Right lung (tissue), 10 donors: ENCODE measurements at places on chromosomes 7 and 10.

GRCh38 chr10:106392778-106393177 lies 771.7 kb downstream of the SORCS1 start:
- no peak for DNase-seq

- no peak for DNase-seq
These were observed 509.5 kb upstream of the CELF2 start for GRCh38 chr10:10508211-10508610.

DNA sequence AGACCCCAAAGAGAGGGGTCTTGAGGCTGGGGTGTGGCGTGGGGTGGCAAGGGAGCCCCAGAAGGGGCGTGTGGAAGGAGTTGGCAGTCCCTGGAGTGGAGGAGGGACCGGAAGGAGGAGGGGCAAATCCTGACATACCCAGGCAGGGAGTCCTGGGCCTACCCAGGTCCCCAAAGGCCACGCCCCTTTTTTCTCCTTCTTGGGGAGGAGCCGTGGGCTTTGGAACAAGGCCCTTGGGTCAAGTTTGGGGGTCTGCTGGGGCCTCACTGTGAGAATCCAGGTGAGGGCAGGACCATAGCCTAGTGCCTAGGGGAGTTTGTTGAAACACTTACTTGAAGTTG lies 1.2 kb upstream of the SMARCD3 start:
- DNase-seq, result peak; percentile 76

DNA sequence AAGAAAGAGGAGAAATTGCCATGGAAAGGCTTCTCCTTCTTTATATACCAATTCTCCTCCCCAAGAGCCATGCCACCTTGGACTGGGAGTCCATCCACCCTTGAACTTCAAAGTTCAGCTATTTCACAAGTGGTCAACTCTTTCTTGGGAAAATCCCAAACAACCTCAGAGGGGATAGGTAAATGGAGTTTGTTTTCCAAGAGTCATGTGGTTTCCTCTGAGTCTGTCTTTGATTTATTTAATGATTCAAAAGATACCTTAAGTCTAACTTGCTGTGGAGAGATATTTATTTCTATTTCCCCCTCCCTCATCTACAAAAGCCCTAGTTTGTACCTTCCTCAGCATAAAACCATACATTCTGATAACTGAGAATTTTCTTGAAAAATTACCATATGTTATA lies 758.6 kb upstream of the IGFBP3 start:
- no peak for DNase-seq

GRCh38 chr7:131945313-131945911 lies 389.0 kb upstream of the PODXL start:
- DNase-seq, result peak; percentile 40

DNA sequence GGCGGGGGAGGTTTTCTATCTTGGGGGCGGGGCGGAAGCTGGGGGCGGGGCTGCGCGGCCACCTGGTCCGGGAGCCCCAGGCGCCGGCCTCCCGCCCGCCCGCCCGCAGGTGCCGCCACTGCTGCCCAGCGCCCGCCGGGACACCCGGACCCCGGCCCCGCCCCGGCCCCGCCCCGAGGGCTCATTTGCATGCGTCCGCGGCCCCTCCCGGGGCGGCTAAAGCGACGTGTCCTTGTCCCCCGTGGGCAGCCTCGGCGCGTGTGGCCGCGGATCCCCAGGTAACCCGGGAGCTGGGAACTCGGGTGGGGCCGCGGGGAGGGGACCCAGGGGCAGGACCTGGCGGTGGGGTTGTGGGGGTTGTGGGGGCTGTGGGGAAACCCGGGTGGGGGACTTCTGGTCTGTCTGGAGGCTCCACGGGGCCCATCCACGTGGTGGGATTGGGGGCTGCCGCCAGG lies at the start of gene BHLHA15:
Gene BHLHA15, plus strand, starts transcription at position 219 of the 455 bp plus-strand sequence. CDS start 871 bp downstream, outside the sequence.
- DNase-seq, result no peak

GRCh38 chr10:46226900-46227558 lies 59.8 kb upstream of the ANTXRL start:
- DNase-seq, result no peak

GRCh38 chr7:74489997-74490945 lies 36.6 kb downstream of the GTF2IRD1 start:
- no peak for DNase-seq

DNA sequence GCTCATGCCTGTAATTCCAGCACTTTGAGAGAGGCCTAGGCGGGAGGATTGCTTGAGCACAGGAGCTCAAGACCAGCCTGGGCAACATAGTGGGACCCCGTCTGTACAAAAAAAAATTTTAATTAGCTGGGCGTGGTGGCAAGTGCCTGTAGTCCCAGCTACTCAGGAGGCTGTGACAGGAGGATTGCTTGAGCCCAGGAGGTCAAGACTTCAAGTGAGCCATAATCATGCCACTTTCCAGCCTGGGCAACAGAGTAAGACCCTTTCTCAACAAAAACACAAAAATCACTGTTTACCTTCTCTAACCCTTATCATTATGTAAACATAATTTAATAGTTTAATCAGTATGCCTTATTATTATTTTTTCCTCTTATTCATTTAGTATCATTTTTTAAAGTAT lies 44.5 kb downstream of the GBF1 start:
- DNase-seq, result no peak

DNA sequence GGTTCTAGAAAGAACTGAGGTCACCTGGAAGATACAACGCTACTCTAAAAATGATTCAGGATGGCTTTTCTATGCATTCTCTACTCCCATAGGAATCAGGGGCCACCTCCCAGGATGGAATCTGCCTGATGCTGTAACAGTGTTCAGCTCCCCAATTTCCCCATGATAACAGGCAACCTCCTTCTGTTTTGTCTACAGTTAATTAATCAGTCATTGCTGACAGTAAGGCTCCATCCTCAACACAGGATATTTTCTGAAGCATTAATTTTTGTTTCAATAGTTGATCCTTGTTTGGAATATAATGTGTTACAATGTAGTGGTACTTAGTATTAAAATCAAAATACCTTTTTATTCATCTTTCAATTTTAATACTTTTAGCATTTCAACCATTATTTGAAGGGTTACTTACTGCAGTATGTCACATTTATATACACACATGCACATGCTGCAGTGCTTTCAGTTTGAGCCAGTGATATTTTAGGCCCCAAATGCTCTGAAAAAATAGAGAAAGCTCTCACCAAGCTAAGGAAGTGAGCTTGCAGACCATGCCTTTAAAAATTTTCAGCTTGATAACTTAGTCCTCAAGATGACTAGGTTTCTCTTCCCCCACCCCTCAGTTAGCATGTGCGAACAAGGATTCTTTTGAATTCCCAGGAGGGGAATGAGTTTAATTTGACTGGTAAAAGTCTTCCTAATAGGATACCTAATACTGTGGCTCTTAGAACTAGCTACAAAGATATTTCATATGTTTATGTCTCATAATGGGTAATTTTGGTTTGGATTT lies 592 bp upstream of the PIK3CG start:
- no peak for DNase-seq

DNA sequence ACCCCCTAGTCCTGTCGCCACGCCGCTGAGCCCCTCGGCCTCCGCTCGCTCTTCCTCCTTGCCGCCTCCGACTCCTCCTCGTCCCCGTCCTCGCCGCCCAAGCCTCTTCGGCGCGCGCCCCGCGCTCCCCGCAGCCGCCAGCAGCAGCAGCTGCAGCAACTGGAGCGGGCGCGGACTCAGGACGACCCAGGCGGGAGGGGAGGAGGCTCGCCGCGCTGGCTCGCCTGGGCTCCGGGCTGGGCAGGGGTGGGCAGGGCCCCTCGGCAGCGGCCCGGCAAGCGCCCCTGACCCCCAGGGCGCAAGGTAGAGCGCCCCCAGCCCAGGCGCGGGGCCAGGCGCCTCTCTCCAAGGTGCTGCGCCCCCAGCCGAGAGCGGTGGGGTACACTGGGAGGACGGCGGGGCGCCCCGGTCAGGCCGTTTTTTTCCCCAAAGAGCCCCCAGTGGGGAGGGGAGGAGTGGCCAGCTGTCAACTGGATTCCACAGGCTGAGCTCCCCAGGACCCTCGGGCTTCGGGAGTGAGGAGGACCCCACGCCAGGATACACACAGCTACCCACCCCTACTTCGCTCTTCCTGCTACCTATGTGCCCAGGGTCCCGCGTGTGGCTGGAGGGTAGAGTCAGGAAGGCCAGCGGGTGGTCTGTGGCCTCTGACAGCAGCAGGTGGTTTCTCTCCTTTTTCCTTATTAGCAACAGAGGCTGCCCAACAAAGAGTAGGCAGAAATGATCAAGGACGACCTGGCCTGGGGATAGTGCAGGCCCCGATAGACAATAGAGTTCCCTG lies 903 bp upstream of the KCNMA1 start:
- peak; percentile 17 for DNase-seq

DNA sequence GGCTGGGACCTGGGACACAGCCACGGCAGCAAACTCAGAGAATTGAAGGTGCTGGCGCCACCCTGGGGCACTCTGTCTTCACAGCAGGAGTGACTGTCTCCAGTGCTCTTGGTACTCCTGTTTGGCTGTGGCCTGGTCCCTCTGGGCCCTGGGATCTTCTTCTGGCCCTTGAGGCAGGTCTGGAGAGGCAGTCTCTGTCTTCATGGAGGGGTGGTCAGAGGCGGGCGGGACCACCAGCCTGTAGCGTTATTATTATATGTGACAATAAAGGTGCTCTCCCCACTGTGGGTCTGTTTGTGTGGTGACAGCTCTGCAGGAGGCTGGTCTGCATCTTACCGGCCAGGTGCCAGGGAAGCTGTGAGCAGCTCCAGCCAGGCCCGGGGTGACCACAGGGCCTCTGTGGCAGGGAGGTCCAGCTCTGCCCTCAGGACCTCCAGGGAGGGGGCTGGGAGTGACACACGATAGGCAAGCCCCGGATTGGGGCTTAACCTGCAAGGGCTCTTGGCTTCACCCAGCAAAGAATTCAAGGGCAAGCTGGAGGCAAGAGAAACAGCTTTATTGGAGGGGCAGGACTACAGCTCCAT lies 70.3 kb downstream of the MYL10 start:
- DNase-seq, result no peak

- no peak for DNase-seq
These were observed 43.4 kb upstream of the PLEKHA1 start for GRCh38 chr10:122331100-122331499.

DNA sequence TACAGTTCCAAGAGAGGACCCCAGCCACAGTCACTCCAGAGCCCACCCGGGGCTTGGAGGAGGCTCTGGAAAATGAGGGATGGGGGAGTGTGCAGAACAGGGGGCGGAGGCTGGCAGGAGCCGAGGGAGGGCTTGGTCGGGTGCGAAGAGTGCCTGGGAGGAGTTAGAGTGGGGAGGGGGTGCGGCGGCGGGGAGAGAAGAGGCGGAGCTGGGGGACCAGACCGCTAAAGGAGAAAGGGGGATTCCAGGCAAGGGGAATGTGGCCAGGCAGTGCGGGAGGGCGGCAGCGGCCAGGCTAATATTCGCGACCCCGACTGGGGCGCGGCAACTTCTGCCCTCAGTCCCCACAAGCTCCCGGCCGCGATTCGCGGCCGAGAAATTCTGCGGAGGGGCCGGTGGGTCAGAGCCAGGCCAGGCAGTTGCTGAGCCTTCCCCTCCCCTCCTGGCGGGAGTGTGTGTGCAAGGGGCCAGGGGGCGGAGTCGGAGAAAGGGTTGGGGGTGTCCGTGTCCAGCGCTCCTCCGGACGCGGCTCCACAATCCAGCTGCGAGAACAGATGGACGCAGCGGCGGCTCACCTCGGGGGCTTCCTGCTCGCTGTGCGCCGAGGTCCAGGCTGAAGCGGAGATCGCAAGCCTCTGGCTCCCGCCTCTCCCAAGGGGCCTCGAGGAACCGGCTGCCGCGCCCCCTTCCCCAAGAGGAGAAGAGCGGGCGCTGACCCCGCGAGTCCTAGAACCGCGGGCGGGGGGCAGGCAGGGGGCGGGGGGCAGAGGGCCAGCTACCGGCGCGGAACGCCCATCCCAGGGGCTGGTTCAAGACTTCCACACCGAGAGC lies 612 bp upstream of the SLC18A3 start:
- DNase-seq, result no peak

- no peak for DNase-seq
These were observed 4.6 kb downstream of the LFNG start for GRCh38 chr7:2523941-2524807.

GRCh38 chr10:83193026-83193425 lies 946.3 kb upstream of the GHITM start:
- DNase-seq, result no peak

- DNase-seq, result no peak
These were observed 25.8 kb upstream of the CASD1 start for GRCh38 chr7:94483843-94484242.

DNA sequence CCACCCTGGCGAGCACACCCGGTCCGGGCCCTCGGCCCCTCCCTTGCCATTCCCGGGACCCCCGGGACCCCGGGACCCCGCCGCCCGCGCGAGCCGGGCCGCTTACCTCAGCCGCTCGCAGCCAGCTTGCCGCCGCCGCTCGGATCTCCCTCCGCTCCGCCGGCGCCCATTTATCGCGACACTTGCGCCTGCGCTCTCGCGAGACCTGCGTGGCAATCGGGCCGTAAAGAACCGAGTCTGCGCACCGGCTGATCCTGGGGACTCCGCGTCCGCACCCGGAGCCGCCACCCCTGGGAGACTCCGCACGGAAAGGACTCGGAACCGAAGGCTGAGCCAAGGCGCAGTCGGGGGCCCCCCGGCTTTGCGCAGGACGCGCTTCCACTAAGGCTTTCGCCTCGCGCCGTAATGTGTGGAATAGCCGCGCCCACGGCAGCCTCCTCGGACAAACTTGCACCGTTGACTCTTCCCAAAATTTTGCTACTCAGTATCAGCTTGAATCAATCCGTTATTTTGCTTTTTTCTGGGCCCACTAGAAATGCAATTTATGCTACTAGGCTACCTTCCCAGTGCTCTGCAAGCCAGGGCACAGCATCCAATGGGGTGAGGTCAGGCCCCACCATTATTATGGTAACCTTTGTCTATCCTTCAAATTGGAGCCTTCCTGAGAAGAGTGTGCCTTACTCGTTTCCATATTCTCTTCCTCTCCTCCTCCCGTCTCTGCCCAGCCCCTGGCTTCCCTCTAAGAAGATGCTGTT lies at the start of gene MAD1L1:
Gene MAD1L1, minus strand, starts transcription at position 180 of the 755 bp plus-strand sequence. CDS start 2,812 bp downstream, outside the sequence.
- peak; percentile 89 for DNase-seq

GRCh38 chr7:83452256-83452655 lies 196.7 kb downstream of the SEMA3E start:
- no peak for DNase-seq

DNA sequence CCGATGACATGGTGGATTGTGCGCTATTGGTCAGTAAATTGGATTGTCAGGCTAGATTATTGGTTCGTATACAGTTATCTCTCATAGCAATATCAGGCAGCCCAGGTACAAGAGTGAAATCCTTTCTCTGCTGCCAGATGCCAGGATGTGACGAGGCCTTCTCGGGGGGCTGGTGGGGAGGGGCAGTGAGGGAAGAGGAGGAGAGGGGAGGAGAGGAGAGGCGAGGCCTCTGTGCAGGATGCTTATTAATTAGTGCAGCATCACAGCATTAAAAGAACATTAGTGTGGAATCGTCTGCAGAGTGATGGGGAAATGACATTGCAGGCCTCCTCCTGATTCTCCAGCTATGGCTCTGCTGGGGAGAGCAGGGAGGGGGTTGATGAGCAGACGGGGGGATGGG lies 30.5 kb upstream of the SLF2 start:
- no peak for DNase-seq
